ELR (cell line): ENCODE measurements at places on chromosomes 3 and 15.

GRCh38 chr3:123239756-123240155 is 38.0 kb downstream of the SEC22A start:
- DNase-seq = no peak

DNA sequence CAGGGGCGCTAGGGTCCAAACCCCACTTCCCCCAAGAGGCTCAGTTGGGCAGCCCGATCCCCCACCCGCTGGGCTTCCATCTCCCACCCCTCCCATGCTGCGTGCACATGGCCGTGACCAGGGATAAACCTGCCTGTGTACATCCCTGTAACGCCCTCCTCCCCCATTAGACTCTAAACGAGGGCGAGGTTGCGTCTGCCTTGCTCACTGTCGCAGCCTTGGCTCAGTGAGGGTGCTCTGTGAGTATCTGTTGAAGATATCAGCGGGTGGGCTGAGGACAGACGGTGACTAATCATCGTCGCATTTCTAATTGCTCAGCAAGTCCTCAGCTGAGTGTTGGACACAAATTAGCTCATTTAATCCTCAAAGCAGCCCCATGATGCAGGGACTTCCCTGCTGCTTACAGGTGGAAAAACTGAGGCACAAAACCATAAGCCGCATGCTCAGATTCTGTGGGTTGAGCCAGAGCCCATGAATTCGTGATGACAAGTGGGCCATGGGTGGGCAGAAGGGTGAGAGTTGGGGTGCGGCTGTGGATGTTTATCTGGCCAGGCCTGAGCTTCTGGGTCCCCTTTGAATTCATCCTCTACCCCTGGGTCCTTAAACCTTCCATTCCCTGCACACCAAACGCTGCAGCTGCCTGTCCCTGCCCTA is 26.0 kb downstream of the FBLN2 start:
- DNase-seq = peak; percentile 64

GRCh38 chr3:10226293-10226692 is 22.0 kb upstream of the TATDN2 start:
- no peak for DNase-seq

- DNase-seq = no peak
Observed at GRCh38 chr15:69876064-69876940, 221.4 kb downstream of the TLE3 start.

DNA sequence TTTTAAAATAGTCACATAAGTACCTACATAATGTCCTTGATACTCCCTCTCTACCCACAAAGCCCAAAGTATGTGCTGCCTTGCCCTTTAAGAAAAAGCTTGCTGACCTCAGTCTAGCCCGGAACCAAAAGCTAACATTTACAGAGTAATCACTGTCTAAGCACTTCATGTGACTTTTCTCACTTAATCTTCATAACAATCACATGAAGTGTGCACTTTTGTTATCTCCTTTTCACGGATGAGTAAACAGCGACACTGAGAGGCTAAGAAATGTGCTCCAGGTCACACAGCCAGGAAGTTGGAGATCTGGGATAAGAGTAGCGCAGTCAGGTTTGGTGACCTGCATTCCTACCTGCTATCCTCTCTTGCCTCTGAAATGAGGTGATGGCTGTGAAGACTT is 194.0 kb downstream of the ITPR1 start:
- no peak for DNase-seq

DNA sequence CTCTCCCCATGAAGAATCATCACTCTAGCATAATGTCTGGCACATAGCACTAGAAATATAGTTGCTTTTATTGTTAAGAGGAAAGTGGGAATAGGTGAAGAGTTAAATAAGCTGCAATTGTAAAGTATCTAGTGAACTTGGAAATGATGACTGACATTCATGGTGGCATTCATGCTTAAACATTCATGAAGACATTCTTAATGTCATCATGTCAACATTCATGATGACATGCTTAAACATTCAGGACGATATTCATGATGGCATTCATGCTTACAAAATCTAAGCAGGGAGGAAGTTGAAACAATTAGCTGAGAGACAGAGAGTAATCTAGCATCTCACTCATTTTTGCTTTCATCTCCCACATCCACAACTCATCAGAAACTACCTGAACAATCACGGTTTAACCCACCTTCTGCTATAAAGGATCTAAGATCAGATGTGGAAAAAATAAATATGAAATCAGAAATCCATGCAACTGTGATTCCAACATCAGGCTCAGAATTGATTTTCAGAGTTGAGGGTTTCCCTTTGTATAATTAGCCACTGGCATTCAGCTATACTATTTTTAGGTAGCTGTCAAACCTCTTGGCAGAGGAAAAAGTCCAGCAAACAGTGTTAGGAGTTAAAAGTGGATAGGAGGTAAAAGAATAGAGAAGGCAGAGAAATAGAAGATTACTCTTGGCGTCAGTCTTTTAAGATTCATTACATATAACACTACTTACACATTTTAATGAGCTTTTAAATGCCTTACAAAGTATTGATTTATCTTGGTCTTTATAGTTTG is 3.5 kb downstream of the DRD3 start:
- DNase-seq = no peak

- DNase-seq = no peak
Observed at GRCh38 chr3:191120447-191121298, 78.4 kb upstream of the OSTN start.

DNA sequence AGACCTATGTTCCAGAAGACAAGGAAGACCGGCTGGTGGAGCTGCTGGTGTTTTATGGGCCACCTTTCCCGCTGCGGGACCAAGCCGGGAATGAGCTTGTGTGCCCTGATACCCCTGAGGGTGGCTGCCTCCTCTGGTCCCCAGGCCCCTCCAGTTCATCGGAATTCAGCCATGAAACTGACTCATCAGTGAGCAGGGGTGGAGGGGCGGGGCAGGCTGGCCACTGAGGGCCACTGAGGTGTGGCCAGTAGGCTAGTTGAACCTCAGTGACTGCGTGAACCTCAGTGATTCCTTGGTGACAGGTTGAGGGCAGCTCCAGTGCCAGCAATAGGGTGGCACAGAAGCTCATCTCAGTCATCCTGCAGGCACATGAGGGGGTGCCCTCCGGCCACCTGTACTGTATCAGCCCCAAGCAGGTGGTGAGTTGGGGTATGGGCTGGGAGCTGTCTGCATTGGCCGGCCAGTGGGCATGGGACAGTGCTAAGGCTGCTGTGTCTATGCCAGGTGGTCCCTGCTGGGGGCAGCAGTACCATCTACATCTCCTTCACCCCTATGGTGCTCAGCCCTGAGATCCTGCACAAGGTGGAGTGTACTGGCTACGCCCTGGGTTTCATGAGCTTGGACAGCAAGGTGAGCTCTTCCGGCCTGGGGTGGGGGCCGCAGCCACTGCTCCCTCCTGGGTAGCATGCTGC is 20.3 kb downstream of the ACAA1 start:
- DNase-seq = peak; percentile 13

DNA sequence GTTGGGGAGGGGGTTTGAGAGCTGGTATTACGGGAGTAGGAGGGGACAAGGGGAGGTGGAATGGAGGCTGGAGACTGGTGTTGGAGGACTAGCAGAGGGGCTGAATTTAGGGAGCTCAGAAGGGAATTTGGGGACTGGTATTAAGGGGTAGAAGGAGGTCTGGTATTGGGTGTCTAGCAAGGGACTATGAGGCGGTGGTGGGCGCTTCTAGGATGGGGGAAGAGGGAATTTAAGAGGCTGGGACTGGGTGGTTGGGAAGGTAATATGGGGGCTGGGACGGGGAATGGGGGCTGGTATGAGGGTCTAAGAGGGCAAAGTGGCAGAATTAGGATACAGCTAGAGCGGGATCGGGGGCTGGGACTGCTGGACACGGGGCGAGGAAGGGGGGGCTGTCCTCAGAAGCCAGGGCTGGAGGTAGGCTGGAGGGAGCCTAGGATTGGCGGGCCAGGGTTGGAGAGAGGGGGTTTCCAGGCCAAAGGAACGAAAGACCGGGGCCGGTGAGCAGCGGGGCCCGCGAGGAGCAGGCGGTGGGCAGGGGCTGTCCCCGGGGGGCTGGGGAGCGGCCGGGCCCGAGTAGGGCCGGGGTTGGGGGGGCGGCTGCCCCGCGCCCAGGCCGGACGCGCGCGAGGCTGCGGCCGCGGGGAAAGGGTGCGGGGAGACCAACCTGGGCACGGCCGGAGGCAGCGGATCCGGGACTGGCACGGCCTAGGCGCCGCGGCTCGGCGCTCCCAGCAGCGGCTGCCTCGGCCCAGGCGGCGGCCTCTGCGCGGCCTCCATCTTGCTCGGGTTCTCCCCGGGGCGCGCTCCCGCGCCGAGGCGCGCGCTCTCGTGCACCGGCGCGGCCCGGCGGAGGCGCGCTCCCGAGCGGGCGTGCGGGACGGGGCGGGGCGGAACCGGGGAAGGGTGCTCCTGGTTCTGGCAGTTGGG is at the start of gene LHFPL4:
Gene LHFPL4, minus strand, starts transcription at position 802 of the 927 bp plus-strand sequence. CDS start 1,143 bp downstream, outside the sequence.
- no peak for DNase-seq

DNA sequence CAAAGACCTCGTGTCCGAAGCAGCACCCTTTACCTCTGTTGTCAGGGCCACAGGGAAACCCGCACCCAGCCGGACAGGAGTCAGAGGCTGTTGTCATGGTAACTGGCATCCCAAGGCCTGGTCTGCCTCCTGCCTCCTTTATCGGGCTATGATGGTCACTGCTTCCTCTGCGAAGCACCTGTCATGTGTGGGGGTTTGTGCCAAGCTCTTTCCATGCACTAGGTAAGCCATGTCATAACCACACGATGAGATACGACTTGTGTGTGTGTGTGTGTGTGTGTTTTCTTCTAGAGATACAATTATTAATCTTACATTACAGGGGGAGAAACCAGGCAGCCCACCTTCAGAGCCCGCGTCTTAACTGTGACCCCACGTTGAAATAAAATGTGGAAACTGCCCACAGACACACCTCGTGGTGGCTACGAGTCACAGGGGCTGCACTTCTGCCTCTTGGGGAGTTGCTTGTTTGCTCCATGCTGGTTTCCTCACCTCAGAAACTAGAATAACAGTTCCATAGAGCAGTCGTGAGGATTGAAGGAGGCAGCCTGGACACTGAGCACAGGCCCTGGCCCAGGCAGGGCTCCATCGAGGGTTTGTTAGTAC is 18.0 kb downstream of the ZDHHC19 start:
- no peak for DNase-seq

DNA sequence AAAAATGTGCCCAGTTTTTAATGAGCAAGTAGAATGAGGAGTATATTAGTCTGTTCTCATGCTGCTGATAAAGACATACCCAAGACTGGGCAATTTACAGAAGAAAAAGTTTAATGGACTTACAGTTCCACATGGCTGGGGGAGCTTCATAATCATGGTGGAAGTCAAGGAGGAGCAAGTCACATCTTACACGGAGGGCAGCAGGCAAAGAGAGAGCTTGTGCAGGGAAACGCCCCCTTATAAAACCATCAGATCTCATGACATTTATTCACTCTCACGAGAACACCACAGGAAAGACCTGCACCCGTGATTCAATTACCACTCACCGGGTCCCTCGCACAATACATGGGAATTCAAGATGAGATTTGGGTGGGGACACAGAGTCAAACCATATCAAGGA is 111.7 kb upstream of the CNTN6 start:
- no peak for DNase-seq

GRCh38 chr3:126056681-126057500 is 27.0 kb downstream of the SLC41A3 start:
- DNase-seq = peak; percentile 20

DNA sequence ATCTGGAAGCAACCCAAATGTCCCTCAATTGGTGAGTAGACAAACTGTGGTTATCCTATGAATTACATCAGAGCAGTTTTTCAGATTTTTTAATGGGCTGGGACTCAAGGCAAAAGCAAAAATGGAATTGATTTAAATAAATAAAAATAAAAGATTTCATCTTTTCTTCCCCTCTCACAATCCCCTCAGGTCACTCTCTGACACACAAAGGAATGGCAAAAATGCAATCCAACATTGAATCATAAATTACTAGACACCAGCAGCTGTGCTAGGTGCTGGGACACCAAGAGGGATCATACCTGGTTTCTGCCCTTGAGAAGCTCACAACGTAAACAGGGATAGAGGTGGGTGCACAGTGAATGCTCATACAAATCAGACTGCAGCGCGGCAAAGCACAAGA is 58.8 kb downstream of the CPN2 start:
- DNase-seq = no peak

DNA sequence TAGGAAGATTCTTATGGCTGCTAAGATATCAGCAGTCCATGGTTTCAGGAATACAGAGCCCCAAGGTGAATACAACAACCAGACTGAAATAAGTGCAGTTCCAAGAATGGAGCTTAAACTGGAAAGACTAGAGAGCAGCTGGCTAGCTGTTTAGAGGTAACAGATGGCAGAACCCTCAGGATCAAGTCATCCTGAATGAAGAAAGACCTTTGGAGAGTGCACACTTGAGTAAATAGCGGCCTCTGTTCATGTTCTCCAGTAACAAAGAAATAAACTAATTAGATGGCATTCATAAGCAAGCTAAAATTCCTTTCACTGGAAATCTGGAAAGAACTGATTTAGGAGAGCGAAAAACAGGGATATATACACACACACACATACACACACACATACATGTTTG is 968.4 kb downstream of the FHIT start:
- no peak for DNase-seq

- DNase-seq = peak; percentile 2
Observed at GRCh38 chr3:18556503-18557135, 131.5 kb upstream of the SATB1 start.
